Psoas muscle (tissue), 8 donors: ENCODE measurements at places on chromosomes 1 and 21. TPM values are rescaled to one million over a fixed set of nuclear protein-coding genes. Genes with fewer than 3 reads are reported as not detected.

- H3K27me3 ChIP-seq = no peaks in the 10 kb centered on the region
- H3K27ac ChIP-seq = no peak overlapping the region
- H3K4me1 ChIP-seq = peaks cover 3% of the 10 kb centered on the region
- H3K36me3 ChIP-seq = no peaks in the 10 kb centered on the region
Observed at GRCh38 chr1:23837908-23838307, 12.7 kb upstream of the HMGCL start.

DNA sequence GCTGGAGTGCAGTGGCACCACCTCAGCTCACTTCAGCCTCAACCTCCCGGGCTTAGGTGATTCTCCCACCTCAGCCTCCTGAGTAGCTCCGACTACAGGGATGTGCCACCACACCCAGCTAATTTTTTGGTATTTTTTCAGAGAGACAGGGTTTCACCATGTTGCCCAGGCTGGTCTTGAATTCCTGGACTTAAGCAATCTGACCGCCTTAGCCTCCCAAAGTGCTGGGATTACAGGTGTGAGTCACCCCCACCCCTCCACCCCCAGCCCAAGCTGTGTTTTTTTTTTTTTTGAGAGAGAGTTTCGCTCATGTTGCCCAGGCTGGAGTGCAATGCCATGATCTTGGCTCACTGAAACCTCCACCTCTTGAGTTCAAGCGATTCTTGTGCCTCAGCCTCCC, 75.4 kb downstream of the NKAIN1 start:
- no peaks in the 10 kb centered on the region for H3K27me3 ChIP-seq
- H3K4me3 ChIP-seq = no peak overlapping the region
- no peak for DNase-seq
- H3K4me1 ChIP-seq = peaks cover 5% of the 10 kb centered on the region

DNA sequence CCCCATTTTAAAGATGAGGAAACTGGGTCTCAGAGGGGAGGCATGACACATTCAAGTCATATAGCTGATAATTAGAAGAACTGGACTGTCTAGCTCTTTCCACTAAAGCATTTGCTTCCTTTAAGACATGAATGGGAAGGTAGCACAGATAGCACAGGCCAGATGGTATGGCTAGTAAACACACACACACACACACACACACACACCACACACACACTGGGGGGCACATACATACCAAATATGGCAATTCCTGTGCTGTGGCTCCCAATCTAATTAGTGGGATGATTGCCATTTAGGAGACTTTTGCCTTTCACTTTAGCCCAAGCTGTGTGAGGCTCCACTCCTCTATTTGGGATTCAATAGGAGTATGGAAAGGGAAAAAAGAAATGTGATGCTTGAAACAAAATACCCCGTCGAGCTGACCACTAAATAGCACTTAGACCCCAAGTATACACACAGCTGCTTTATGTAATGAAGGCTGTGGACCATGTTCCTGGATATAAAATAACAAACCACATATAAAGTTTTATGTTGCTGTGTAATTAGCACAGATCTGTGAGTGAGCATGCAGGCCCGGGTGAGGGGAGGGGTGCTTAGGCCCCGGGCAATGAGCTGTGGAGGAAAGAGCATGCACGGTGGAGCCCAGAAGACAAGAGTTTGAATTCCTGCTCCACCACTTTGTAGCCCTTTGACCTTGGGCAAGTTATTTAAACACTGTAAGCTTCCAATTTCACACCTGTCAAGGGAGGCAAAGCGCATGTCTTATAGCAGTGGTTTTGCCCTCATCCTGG, 6.8 kb upstream of the TRABD2B start:
- H3K4me1 ChIP-seq = no peaks in the 10 kb centered on the region
- DNase-seq = no peak
- H3K27me3 ChIP-seq = no peaks in the 10 kb centered on the region
- H3K36me3 ChIP-seq = no peaks in the 10 kb centered on the region
- no peak overlapping the region for H3K27ac ChIP-seq

- no peak for DNase-seq
- H3K36me3 ChIP-seq = no peaks in the 10 kb centered on the region
- H3K27ac ChIP-seq = no peak overlapping the region
- no peaks in the 10 kb centered on the region for H3K27me3 ChIP-seq
- H3K4me3 ChIP-seq = no peak overlapping the region
- H3K4me1 ChIP-seq = peaks cover 15% of the 10 kb centered on the region
Observed at GRCh38 chr1:183214021-183214970, 28.2 kb downstream of the LAMC2 start.

DNA sequence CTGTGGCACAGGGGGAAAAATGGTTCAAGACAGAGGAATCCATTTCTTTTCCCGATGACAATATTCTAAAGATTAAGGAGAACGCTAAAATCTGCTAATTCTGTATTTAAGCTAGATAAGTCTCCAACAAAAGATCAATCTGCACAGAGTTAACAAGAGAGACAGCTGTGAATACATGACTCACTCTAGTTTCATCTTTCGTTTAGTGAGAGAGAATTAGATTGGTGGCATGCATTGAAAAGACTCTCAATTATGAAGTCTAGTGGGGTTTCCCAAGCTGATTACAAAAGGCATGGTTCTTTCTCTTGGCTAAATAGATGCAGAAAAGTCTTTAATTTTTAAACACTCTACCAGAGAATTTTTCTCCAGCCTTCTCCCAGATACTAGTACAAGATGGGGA, 34.4 kb downstream of the CAPN9 start:
- H3K27ac ChIP-seq = no peak overlapping the region
- H3K36me3 ChIP-seq = no peaks in the 10 kb centered on the region
- no peaks in the 10 kb centered on the region for H3K4me1 ChIP-seq
- no peak overlapping the region for H3K4me3 ChIP-seq

DNA sequence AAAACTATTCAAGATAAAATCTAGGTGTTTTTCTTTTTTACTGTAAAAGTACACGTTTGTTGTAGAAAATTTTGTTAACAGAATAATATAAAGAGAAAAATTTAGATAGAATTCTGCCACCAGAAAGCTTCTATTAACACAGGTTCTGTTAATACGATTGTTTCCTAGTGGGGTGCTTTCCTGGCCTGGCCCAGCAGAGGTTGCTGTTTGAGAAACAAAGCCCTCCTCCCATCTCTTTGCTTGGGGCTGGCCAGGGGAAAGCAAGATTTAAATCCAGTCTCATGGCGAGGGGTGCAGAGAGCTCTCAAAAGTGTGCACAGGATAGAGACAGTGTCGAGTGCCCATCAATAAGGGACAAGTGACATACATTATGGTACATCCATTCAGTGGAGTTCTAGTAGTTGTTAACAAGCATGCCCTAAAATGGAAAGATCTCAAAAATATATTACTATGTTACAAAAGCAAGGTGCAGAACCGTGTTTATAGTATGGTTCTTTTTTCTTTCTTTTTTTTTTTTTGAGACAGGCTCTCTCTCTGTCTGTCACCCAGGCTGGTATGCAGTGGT, 14.6 kb upstream of the ACBD3 start:
- no peaks in the 10 kb centered on the region for H3K36me3 ChIP-seq
- H3K27ac ChIP-seq = no peak overlapping the region
- H3K4me1 ChIP-seq = no peaks in the 10 kb centered on the region
- no peak for DNase-seq

- no peaks in the 10 kb centered on the region for H3K27me3 ChIP-seq
- no peaks in the 10 kb centered on the region for H3K36me3 ChIP-seq
- DNase-seq = no peak
- peaks cover 26% of the 10 kb centered on the region for H3K4me1 ChIP-seq
Observed at GRCh38 chr1:15863156-15863901, 15.8 kb downstream of the SPEN start.

- H3K4me3 ChIP-seq = no peak overlapping the region
- H3K4me1 ChIP-seq = peaks cover 4% of the 10 kb centered on the region
- H3K36me3 ChIP-seq = no peaks in the 10 kb centered on the region
- H3K27ac ChIP-seq = no peak overlapping the region
Observed at GRCh38 chr1:8604041-8604945, 213.1 kb downstream of the RERE start.

DNA sequence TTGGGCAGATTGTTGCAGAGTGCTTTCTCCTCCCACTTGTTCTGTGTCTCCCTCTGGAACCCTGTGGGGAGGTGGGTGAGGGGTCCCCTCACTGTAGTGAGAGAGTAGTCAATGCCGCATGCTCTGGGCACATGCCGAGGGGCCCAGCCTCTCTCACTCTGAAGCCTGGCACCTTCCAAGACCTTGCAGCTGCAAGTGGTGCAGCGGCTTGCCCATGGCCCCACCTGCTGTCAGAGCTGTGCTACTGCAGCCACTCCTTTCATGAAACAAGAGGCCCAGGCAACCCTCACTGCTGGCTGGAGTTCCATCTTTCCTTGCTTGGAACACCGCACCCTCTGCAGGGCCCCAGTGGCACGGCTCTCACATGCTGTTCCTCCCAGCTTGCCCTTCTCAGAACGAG, 58.4 kb upstream of the COL6A1 start:
- no peaks in the 10 kb centered on the region for H3K4me1 ChIP-seq
- DNase-seq = peak; percentile 82
- H3K27ac ChIP-seq = no peak overlapping the region
- no peaks in the 10 kb centered on the region for H3K36me3 ChIP-seq
- peaks cover 28% of the 10 kb centered on the region for H3K27me3 ChIP-seq

The RIMKLA gene
- 0.12 TPM for polyA plus RNA-seq

The LAX1 gene
- polyA plus RNA-seq = 0.06 TPM

The HES2 gene
- not detected for polyA plus RNA-seq

The BROX gene
- polyA plus RNA-seq = 10.1 TPM

The CD48 gene
- 1.00 TPM for polyA plus RNA-seq
